ENCODE measurements at places on chromosomes 13 and 19.
A peak's percentile ranks its signal among the peaks of the same experiment; 100 is the strongest.

DNA sequence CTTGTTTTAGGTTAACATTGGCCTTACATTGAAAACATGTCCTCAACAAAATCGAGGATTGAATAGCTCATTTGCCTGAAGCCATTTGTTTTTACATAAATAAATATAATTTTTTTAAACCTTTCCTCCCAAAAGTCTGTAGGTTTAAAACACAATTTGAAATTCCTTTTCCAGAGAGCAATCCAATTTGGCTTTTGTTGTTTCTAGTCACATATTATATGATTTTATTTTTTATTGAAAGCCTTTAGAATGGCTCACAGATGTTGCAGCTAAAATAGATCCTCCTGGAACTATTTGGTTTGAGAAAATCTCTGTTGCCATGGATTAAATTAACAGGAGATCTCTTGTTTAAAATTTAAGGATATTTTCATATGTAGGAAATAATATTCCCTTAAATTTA is 512.6 kb downstream of the KLF5 start:
- no peak for DNase-seq

- DNase-seq = no peak
Measured at GRCh38 chr19:16801600-16802013, 27.6 kb upstream of the SIN3B start.

GRCh38 chr13:70390968-70391367 is 282.7 kb upstream of the KLHL1 start:
- no peak for DNase-seq

GRCh38 chr13:24165746-24166145 is 5.2 kb downstream of the SPATA13 start:
- no peak for DNase-seq

DNA sequence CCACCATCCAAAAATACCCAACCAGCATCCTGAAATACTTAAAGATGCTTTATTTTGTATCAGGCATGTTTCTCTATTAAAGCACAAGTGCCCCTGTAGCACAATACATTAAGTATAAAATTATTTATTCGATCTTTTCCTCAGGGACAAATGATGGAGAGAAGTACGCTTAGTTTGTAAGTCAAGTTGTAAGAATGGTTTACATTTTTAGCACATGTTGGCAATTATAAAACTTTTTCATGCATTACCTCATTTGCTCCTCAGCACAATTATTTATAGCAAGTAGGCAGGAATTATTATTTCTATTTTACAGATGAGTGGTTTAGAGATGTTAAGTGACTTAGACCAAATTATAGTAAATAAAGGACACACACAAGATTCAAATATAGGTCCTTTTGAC is 232.6 kb upstream of the HTR2A start:
- no peak for DNase-seq

GRCh38 chr13:95557013-95557412 is 4.5 kb downstream of the CLDN10 start:
- no peak for DNase-seq

GRCh38 chr19:1602091-1602707 is 3.1 kb downstream of the UQCR11 start:
- no peak for DNase-seq

GRCh38 chr13:78601124-78601873 is 2.1 kb downstream of the POU4F1 start:
- no peak for DNase-seq

DNA sequence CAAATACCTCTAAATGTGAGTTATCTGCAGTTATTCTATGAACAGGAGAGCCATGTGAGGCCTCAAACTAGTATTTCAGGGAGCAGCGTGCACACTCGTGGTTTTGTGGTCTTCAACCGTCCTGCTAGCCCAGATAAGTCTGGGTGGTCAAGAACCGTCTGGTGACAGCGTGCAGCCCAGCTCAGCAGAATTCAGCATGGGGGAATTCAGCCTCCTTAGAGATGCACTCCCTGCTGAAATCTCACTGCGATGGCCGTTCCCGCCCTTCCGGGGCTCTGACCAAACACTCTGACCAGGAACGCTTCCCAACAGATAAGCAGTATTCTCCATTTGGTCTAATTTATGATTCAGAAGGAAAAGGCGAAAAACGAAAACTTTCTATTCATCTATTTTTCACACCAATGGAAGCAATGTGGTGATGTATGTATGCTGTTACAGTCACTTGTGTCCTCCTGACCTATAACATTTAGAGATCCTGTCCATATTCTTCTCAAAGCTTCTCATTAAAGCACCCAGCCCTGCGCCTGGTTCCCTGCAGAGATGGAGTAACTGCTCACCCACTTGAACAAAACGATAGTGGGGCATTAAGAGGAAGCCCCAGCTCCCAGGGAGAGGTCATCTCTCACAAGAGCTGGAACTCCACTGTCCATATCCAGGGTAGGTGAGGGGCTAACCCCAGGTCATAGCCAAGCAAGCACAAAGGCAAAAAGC is 2.9 kb downstream of the ANKRD27 start:
- DNase-seq = no peak

- no peak for DNase-seq
Measured at GRCh38 chr13:45194081-45194939, 6.5 kb downstream of the KCTD4 start.

DNA sequence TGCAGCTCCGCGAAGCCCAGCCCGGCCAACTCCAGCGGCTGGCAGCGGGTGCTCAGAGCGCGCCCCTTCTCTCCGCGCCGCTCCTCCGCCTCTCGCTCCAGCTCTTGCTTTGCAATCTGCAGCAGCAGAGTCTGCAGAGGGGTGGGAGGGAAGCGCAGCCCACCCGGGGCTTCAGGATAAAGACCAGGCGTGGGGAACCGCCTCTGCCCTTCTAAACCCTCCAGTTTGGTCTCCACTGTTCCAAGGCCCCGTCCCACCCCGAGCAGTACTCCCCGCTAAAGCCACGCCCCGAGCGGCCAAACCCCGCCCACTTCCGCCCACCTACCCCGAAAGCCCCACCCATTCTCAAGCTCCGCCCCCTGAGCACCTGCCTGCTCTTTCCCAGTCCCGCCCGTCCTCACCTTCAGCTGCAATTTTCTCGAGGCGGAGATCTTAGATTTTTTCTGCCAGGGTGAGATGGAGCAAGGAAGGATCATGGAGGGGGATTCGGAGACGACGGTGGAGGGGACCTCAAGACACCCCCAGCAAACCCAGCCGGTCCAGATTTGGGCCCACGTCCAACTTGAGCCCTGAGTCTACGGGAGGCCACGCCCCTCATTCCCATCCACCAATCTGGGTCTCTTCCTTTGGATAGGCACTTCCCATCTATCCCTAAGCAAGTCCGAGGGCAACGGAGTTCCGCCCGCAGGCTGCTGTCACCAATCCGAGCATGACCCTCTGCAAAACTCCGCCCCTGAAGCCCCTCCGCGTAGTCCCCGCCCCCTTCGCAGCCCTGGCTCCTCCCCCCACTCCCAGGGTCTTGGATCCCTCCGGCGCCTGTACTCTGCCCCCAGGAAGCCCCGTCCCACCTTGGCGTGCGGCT is 1.1 kb downstream of the TNNI3 start:
- DNase-seq = peak; percentile 47

DNA sequence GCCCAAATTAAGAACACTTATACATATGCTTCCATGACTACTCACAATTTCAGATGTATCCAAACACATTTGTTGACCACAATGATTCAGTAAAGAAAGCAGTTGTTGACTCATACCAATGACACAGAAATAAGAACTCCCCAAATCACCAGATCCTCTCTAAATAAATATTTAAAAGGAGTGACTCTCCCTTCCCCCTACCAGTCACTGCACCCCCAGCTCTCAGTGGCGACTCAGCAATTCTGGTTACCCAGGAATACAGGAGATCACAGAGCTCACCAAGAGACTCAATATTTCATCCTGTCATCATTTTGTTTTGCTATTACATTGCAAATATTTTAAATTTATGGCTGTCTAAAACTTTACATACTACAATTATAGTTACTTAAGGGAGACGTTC is 131.5 kb downstream of the RGCC start:
- peak; percentile 43 for DNase-seq

DNA sequence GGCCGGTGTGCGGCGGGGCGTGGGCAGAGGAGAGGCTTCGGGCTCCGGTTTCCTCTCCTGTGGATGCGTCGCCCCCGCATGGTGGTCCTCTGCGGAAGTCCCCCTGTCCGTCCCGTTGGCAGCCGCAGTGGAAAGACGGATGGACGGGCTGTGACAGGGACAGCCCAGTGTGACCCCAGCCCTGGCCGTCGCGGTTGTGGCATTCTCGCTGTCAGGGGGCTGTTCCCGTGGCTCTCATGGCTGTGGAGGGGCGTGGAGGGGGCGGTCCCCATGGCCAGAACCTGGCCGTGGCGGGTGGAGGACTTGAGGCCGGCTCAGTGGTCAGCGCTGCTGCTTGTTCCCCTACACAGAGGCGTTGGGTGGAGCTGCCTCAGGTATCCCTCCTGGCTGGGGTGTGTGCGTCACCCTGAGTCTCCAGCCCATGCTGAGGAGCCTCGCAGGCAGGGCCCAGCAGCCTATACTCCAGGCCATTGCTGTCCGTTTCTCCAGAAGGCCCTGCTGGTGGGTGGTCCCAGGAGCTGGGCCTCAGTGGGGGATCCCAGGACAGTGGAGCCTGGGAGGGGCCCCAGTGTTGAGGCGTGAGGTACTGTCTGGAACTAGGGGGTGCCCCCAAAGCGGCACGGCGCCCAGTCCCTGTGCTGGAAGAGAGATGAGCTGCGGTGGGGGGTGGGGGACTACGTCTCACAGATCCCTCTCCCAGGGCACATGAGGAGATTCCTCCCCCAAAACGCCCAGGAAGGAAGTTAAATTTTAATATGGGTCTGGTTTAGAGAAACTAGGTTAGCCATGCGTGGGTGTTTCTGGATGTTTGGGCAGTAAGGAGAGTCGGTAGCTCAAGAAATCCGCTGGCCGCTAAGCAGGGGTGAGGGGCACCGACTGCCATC is 20.3 kb downstream of the CSNK1G2 start:
- no peak for DNase-seq

- no peak for DNase-seq
Measured at GRCh38 chr13:21347753-21348318, 111.3 kb downstream of the ZDHHC20 start.

DNA sequence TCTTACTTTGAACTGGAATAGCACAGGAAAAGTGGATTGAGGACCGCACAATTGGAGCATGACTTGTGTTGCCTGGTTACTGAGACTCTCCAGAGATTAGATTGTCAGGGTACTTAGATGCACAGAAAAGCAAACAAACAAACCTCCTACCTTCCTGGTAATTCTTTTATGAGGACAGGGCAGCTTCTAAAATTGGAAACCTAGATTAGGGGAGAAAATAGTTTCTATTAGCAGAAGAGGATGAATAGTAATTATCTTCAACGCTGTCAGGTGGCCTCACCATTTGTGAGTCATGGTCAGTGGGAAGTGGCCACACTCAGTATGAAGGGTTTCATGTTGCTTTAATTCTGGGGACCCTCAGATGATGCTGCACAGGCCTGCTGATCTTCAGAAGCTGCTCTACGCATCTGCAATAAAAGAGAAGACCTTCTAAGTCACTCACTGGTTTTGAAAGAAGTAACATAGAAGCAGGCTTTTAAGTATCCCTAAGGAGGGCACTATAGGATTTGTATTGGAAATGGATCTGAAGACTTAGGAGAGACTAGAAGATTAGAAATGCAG is 106.8 kb downstream of the LACC1 start:
- DNase-seq = no peak

DNA sequence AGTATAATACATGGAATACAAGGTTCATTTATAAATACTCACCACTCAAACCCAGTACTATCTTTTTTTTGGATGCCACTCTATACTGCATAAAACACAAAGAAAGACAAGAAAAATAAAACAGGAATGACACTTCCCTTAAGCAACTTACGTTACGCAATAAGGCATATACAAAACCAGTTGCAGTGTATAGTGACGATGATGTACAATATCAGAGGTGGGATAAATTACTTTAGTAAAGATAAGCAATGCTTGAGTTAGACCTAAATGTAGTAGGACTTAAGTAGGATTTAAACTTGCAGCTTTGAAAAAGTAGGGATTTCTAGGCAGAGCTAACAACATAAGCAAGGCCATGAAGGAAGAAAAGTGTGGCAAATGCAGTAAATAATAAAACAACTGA is 374.9 kb downstream of the SPRY2 start:
- DNase-seq = no peak

DNA sequence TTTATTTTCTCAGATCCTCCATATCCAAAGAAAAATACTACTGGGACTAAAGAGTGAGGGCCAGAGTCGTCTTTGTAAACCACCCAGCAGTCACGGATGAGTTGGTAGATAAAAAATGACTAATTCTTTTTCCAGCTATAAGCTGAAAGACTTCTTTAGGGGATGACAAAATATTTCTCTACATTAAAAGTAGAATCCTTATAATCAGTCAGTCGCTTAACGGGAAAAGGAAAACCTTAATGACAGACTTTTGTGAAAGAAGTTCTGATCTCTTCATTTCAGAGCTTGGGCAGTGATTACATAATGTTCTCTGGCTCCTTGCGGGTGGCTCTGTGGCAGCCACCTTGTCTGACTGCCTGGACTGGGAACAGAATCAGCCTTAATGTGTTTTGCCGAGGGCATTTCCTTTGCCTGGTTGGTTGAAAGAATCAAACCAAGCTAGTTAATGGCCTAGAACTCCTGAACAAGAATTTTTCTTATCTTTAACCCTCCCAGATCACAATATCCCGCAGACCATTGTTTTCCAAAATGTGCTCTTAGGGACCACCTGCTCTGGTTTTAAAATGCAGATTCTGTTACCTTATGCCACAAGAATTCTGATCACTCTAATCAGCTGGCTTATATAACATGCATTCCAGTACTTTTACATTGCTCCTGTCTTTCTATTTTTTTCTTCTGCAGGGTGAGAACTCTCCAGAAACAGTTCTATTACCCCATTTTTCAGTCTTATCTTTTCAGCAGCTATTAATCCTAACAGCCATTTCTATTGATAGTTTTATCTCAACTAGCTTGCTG is 2.5 kb downstream of the ITM2B start:
- DNase-seq = no peak

GRCh38 chr13:44425815-44426078 is 52.1 kb downstream of the SERP2 start:
- no peak for DNase-seq

DNA sequence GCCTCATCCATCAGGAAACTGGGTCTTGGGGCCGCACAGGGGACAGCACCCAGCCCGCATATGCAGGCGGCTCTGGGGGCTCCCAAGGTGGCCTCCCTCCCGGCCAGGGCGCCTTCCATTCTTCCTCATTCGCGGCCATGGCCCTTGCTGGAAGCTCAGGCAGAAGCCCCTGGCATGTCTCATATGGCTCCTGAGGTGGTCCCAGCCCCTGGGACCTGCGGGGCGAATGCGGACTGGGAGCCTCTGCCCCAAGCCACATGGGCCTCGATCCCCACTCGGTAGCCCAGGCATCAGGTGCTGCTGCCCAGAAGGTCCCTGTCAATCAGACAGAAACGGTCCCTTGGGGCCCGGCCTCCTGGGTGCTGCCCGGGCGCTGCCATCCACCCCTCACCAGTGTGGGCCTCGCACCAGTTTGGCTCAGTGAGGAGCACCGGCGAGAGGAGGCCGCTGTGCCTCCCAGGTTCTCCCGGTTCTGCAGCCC is 301.6 kb downstream of the TEX29 start:
- DNase-seq = no peak

- no peak for DNase-seq
Measured at GRCh38 chr13:59877933-59878332, 285.8 kb downstream of the DIAPH3 start.

All from activated T-cell treated with anti-CD3 and anti-CD28 coated beads for 48 hours (primary cell).